Kidney glomerular epithelial cell (primary cell): ENCODE measurements at places on chromosomes 5 and 9.

- DNase-seq, result no peak
These were observed 260.3 kb upstream of the KLF4 start for GRCh38 chr9:107749787-107750444.

GRCh38 chr5:1639757-1640156 lies 116.0 kb upstream of the LPCAT1 start:
- no peak for DNase-seq

DNA sequence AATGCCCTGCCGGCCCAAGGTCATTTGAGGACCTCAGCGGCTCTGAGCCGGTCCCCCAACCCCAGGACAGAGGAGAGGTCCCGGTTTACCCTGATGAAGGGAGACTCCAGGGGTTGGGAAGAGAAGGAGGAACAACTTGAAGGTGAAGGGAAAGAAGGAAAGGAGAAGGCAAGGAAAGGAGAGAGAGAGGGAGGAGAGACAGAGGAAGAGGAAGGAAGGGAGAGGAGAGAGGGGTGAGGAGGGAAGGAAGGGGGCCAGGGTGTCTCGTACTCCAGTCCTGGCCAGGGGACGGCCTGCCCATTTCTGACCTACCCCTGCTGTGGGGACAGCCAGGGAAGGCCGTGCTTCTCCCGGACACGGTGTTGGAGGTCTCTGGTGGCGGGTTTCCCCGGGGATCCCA lies 1.9 kb downstream of the PRRX2 start:
- DNase-seq, result no peak

DNA sequence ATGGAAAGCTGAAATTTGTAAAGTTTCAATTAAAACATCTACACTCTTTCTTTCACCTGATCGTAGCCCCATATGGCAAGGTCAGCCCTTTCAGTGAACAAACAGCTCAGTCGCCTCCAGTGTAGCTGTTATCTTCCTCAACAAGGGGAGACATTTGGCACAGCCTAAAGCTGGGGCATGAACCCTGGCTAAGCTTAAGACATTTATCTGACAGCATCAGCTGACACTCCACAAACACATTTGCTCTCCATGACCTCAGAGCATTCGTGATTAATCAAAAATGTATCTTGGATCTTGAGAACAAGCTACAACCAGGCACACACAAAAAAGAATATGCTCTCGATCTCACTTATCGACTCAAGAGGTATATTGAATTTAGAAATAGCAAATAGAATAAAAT lies 67.3 kb downstream of the POU5F2 start:
- no peak for DNase-seq

DNA sequence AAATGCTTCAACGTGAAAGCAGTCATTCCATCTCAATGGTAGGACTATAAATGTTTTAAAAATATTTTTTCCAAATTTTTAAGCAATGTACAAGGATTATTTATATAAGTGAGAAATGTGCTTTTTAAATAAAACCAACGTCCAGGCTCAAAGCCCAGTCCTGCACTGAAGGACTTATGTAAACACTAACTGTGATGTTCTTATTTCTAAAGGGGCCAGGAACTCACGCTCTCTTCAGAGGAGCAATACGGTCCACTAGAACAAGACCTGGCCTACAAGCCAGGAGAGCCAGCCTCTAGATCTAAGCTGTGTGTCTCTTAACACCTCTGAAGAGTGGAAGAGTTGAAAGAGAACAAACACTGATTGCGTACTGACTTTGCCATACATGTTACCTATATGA lies 12.1 kb downstream of the TTLL11 start:
- no peak for DNase-seq

DNA sequence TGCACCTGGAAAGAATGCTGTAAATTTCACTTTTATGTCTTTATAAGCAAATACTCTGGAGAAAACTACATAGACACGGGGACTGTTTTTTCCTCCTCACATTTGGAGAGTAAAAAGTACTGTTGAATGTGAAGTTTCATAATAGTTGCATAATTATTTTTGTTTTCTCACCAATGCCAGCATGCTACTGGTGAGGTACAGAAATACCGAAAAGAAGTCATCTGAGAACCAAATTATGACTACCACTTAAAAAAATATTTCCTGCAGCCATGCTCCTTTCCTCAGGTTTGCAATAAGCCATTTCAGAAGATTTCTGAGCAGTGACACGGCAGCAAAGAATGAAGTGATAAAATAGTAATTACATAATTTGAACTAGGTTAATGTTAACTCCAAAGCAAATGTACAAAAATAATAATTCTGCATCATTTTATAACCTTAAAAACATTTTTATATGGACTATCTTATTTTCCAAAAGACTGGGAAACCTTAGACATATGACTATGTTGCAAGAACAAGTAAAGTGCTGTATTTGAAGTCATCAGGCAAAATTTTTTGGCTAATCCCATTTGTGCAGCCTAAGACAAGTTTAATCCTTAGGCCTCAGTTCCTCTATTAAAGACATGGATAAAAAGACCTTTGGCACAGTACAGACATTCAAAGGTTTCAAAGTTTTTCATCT lies 144.7 kb downstream of the PCSK1 start:
- DNase-seq, result no peak

DNA sequence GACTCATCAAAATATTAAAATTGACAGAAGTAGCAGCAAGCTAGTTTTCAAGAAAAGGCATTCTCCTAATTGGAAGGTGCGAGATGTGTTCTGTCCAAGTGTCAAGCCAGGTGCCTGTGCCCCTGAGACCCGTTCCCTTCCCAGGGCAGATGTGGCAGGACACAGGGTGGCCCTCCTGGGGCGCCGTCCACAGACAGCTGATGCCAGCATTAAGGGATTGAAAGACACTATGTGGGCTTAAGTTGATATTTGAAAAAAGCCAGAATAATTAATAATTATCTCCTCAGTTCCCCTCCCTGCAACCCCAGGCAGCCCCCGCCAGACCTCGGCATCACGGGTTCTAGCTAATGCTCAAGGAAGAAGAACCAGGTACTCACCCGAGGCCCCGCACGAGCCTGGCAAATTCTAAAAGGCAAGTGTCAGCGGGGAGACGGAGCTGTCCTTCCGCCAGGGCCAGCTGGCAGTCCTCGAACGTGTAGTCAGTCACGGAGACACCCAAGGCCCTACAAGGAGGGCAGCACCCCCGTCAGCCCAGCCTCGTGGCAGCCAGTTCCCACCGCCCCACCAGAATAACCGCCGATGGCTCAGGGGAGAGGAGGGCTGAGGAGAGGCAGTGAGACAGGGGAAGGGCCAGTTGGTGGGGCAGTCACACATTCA lies 29.1 kb upstream of the SLC6A3 start:
- no peak for DNase-seq

- DNase-seq, result peak; percentile 40
These were observed 213.1 kb downstream of the RFK start for GRCh38 chr9:76181020-76181641.

DNA sequence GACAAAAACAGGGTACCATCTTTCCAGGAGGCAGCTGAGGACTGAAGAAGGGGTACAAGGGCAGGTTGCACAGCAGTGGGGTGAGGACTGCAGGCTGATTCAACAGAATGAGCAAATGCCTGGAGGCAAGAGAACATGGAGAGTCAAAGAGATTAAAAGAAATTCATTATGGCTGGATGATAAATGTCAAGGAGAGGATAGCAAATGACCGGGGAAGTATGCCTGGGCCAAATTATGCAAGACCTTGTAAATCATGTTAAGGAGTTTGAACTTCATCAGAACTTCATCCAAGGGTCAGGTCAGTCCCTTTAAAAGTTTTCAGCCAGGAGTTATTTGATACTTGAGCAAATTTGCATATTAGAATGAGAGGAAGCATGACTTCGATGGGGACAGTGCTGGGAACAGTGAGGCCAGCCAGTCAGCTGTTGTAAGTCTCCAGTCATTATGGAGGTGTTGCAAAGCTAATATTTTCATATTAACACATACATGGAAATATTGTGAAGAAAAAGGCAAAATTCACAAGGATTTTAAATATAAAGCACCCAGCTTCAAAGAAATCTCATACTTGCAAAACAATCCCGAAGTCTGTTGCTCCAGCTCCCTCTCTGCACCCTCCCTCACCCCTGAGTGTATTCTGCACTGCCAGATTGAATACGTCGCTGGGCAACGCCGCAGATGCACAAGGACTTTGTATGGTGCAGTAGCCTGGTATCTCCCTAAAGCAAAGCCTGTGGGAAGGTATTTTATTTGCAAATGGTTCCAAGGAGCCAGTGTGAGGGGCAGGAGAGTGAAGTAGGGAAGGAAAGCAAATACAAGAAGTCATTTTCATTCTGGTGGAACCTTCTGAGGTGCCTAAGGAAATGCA lies 509.8 kb upstream of the TLE4 start:
- DNase-seq, result no peak

- DNase-seq, result no peak
These were observed 321.9 kb downstream of the GADD45G start for GRCh38 chr9:89926691-89927220.

DNA sequence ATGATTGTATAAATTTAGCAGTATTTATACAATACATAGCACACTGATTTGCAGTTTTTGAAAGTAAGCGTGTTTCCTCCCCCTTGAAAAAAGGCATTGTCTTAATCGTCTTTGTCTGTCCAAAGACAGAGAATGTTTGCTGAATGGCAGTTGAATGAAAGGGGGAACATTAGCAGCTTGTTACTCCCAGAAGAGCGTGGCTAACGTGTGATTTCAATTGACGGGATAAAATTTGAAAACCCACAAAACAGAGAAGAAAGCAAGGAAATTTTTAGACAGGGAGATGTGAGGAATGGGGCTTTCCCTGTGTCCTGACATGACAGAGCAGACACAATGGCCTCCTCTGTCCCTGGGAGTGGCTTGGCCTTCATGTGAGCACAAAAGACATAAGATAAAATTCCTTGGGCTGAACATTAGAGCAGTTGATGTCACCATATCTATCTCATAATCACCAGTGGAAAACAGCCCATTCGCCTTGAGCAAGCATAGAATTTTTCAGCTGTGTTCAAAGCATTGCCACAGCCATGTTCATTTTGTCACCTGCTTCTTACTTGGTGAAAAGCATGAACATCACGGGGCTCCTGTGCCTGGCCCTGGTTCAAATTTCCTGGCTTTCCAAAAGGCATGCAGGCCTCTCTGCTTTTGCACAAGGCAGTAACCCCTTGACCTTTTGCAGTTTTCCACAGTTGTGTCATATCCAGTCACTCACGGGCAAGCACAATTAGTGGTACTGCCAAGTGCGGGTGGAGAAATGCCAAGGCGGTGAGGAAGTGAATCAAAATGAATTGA lies 126.9 kb downstream of the TLE1 start:
- peak; percentile 92 for DNase-seq

GRCh38 chr9:135183528-135184180 lies 96.2 kb downstream of the OLFM1 start:
- no peak for DNase-seq
